ENCODE measurements at places on chromosomes 5 and 9.
A peak's percentile ranks its signal among the peaks of the same experiment; 100 is the strongest.

GRCh38 chr9:104970271-104970987 is 42.5 kb upstream of the ABCA1 start:
- no peak for DNase-seq

DNA sequence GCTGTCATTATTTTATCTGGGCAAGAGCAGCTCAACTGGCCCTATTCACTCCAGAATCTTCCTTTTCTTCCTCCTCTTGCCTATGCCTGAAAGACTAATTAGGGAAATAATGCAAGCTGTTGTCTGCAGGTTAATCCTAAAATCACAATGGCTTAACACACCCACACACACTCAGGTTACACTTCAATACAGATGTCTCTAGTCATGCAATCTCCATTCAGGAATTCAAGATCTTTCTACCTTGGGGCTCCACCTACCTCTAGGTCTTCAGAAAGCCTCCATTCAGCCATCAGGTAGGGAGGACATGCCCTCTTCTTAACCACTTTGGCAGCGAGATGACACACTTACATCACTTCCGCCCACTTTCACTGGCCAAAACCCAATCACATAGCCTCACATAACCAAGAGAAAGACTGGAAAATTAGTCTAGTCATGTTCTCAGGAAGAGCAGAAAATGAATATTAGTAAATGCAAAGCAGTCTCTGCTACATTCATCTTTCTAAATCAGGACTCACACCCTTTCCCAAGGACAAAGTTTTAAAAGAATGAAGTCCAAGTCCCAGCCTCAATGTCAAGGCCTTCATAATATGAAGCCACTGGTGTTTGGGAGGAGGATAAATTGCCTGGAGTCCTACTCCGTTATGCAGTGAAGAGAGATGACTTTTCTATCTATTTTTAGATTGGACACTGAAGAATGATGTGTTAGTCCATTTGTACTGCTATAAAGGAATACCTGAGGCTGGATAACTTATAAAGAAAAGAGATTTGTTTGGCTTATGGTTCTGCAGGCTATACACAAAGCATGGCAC is 428.1 kb downstream of the EFNA5 start:
- DNase-seq: no peak

DNA sequence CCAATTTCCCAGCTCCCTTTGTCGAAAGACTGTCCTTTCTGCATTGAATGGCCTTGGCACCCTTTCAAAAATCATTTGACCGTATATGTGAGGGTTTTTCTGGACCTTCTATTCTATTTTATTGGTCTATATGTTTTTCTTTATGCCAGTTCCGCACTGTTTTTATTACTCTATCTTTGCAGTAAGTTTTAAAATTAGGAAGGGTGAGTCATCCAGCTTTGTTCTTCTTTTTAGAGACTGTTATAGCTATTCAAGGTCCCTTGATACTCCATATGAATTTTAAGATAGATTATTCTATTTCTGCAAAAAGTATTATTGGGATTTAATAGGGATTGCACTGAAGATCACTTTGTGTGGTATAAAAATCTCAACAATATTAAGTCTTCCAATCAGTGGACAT is 44.2 kb upstream of the STARD4 start:
- DNase-seq: no peak

GRCh38 chr9:78030296-78030552 is 1.4 kb downstream of the GNAQ start:
- no peak for DNase-seq

DNA sequence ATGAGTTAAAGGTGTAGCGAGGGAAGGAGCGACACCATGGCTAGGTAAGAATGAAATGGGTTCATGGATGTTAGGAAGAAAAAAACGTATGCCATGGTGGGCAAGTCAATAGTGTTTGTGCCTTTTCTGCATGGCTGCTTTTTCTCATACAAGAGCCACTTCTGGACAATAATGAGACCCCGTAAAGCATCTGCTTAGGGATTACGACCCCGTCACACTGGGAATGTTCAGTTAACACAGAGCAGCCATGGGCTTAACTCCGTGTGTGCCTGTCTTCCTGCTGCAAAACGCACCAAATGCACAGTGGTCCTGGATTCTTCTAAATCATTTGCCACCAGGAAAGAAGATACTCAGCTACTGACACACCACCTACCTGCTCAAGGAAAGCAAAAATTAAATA is 81.8 kb downstream of the NFIB start:
- no peak for DNase-seq

DNA sequence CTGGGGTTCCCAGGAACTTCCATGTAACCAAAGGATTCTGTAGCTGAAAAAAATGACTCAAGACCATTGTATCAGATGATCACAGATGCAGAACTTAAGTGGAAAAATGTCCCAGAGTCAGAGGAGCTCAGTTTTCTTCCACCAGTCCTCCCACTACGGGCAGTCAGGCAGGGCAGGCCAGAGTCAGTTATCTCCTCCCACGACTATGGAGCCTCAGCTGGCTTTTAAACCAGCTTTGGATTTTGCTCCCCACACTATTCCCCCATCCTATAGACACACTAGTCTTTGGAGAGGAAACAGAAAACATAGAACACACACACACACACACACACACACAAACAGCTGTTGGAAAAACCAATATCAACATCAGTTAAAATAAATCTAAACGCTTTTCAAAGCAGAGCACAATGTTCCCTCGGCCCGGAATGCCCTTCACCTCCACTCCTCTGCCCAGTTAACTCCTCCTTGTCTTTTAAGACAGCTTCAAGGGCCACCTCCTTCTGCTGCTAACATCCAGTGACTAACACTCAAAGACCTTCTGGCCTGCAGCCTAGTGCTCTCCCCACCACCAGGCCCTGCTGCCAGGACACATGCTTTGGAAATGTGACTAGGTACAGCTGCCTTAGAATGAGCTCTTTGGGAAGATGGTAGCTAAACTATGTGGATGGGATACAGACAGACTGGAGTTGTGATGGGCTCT is 56.8 kb downstream of the NIPAL4 start:
- peak; percentile 30 for DNase-seq

GRCh38 chr9:3479514-3480352 is 46.1 kb downstream of the RFX3 start:
- DNase-seq: no peak

DNA sequence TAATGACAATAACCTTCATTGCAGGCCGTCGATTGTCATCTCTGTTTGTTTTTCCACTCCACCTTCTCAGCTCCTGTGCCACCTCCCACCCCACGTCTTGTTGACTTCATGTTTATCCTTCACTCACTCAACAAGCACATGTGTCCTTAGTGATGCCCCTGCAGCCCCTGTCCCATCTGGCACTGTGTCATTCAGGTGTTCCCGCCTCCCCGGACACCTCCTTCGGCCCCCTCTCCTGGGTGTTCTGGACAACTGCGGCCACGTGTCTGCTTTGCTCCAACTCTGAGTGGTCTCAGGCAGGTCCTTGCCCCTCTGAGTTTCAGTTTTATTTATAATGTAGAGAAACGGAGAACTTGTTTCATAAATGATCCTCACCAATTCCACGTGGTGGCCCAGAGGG is 91.0 kb upstream of the COL5A1 start:
- no peak for DNase-seq

- DNase-seq: no peak
Observed at GRCh38 chr9:116403171-116403570, 249.6 kb downstream of the PAPPA start.

DNA sequence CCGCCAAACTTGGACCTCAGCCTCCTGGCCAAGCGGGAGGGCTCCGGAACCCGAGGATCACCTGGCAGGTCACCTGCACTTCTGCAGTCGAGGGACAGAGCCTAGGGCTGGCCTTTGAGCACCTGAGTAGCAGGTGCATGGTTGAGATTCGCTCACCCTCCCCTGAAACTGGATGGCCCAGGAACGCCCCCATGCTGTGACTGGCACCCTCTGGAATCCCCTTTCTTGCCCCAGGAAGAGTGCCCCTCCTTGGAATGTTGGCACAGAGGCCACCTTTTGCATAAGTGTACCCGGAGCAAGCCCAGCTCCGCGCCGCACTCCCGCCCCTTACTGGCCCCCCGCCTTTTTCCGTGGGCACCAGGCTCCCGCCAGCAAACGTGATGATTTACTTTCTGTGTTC is 112.5 kb upstream of the IER5L start:
- no peak for DNase-seq

DNA sequence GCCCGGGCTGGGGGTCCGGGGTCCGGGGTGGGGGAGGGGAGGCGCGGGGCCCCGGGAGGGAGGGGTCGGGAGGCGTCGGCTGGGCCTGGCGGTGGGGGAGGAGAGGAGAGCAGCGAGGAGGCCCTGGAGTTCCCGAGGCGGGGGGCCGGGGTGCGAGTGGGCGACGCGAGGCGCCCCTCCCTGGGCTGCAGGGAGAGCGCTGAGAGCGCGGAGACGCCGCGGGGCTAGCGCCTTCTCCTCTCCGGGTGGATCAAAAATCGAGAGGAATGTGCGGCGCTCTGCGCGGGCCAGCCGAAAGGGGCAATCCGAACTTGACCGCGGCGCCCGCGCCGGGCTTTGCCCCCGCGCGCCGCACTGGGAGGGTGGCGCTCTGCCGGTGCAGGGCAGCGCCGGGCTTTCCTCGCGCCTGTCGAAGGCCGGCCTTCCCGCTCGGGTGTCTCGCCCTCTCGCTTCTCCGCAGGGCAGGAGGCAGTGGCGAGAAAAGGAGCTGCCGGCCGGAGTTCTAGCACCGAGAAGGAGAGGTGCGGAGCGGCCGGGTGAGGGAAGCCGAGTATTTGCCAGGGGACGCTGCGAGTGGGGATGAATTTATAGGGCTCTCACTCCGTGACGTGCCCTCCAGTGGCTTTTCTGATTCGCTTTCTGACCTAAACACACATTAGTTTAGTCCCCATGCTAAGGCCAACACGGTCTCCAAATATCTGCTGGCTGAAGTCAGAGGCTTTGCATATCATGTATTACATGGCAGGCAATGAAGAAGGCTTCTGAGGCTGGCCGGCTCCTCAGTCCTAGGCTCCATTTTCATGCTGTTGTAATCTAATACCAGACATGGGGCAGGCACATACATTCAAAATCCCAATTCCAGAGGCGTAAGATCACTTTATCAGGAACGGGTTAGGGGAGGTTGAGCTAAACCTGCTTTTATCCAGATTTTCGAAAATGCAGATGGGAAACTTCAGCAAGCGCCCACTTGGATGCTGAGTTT is 503 bp upstream of the GDNF start:
- peak; percentile 74 for DNase-seq

DNA sequence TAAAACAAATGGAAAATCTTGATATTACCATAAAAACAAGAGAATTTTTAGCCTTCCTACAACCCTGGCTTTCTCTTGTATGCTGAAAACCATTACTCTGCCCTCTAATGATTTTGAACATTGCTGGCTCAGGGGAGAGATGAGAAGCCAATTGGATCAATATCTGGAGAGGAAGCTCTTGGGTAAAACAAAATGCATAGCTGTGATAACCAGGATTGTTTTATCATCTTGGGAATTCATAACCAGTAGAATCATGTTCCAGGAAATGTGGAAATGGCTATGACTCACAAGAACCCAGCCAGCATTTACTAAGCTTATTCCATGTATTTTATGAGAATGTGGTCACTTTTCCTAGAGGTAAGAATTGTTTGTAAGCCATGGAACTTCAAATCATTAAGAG is 51.1 kb upstream of the CTNND2 start:
- no peak for DNase-seq

GRCh38 chr5:178551468-178551867 is 38.7 kb downstream of the COL23A1 start:
- DNase-seq: no peak

- DNase-seq: no peak
Observed at GRCh38 chr5:98519571-98519970, 253.9 kb upstream of the RGMB start.

DNA sequence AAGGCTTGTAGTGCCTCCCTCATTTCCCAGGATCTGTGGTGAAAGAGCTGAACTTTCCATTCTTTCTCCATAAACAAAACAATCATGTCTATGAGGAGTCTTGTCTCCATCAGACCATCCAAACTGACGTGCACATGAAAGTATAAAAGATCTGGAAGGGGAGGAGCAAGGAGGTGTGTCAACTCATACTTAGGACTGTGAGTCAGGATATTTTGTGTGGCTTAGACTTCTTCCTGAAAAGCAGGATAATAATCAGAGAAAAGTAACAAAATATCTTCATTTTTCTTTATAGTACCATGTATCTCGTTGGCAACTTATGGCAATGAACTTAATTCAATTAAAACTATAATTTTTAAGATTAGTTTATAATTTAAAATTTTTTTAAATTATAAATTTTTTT is 96.0 kb upstream of the PRRC1 start:
- no peak for DNase-seq

DNA sequence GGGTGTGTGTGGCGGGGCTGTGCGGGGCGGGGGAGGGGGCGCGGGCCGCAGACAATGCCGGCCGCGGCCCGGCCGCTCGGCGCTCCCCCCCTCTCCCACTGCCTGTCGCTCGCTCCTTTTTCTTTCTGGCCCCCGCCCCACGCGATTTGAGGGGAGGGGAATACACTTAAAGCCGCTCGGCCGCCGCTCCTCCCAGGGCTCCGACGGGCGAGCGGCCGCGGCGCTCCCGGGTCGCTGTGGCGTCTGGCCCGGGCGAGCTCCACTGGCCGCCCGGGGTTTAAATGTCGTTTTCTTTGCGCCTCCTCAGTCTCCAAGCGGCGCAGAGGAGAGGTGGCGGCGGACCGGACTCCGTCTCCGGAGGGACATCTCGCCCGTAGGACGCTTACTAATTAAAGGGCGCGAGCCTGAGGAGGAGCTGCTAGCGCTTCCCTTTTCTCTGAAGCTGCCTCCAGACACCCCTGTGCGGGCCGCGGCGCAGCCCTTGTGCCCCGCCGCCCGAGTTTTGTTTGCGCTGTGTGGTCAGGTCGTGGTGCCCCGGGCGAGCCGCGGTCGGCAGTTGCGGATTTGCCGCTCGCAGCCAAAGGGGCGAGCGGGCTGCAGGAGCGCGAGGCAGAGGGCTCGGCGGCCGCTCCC is 1.4 kb downstream of the ZSWIM6 start:
- no peak for DNase-seq

DNA sequence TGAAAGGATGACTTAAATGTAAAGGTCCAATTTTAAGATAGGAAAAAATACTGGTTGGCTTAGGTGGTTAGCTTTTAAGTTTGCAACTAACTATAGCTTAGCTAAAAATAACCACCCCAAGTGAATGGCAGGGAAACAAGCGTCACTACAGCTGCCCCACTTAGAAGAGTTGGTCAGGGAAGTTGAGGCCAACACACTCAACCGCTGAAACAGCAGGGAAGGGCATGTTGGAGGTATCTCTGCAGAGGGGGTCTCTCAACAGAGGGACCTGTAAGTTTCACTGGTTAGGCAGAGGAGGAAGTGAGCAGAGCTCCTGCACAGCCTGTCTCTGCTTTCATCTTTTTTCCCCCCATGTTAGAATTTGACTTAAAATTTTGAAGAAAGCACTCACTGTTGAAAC is 75.3 kb downstream of the LHFPL2 start:
- no peak for DNase-seq

DNA sequence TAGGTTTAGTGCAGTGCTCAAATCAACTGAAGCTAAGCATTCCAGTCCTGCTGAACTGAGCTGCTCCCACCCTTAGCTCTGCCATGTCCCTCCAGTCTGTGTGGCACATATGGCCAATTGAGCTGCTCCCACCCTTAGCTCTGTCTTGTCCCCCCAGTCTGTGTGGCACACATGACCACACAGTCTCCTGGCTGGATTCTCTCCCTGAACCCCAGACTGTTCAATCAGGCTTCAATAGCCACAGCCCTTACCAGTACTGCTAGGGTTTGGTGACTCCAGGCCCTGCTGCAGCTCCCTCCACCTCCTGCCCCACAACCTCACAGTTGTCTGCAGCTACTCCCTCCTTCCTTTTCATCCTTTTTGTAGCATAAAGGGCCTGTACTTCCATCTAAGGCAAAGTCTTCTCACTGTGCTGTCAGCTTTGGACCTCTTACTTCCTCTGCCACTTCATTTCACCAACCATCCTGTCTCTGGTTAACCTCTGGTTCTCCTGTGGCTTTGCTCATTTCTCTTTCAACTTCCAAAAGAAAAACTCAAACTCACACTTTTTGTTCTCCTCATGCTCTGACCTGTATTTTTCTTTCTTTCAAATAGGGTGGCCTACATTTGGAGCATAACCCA is 50.8 kb downstream of the ADAMTS12 start:
- no peak for DNase-seq
